ENCODE measurements at places on chromosomes 5 and 9. TPM values are rescaled to one million over a fixed set of nuclear protein-coding genes. Genes with fewer than 3 reads are reported as not detected.

IL5 gene
- total RNA-seq = 24.1 TPM

KCNIP1 gene
- total RNA-seq = not detected

HSD17B4 gene
- 69.7 TPM for total RNA-seq

PCDHA4 gene
- not detected for total RNA-seq

FAM81B gene
- not detected for total RNA-seq

DNA sequence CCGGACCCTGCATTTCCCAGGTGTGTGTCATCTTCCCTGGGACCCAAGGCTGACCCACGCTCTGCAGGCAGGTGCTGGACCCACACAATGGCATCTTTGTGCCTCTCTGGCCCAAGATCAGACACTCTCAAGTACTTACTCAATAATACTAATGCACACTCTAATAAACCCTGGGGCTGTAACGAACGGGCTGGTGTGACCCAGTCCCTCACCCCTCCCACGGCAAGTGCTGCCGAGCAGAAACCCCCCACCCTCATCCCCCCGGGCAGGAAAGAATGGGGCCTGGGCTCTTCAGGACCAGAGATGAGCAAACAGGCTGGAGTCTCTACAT lies 1.1 kb upstream of the OBP2B start:
- no peak for DNase-seq

GRCh38 chr9:15641291-15641690 lies 88.4 kb downstream of the CCDC171 start:
- DNase-seq = no peak

DNA sequence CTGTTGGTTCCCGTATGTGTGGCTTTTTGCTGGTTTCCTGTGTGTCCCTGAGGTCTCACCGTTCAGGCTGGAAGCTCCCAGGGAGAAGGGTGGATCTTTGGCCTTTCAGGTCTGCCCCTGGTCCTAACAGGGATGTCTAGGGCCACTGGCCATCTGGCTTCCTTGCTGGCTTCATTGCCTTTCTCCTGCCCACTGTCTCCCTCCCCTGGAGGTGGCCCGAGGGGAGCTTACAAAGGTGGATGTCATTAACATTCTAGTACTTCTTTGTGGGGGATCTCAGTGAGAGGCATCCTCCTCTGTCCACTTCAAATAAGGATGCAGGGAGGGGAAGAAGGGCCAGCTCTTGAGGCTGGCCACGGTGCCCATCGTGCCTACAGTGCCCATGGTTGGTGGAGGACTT lies 35.2 kb downstream of the HMCN2 start:
- DNase-seq = no peak

DNA sequence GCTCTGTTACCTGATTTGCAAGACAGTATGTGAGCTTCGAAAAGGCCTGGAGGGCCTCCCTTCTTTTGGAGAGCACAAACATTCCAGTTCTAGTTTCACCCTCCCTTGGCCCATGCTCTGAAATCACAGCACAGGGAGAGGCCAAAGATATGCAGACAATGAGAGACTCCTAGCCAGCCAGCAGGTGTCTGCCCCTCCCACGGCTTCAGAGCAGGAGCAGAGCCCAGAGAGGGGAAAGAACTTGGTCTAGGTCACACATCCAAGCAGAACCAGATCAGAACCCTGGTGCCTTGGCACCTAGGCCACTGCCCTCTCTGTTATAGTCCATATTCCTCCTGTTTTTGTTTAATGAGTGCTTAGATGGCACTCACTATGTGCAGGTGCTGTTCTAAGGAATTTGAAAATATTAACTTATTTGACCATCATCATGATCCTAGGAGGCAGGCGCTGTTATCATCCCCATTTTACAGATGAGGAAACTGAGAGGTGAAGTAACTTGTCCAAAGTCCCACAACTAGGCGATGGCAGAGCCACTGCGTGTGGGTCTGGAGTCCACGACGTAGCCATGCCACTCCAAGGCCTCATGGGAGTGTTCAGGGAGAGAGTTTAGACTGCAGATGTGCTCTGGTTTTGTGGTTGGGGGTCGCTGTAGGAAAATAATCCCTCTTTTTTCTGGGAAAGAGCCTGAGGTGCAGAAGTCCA lies 27.2 kb downstream of the TMOD1 start:
- no peak for DNase-seq

DNA sequence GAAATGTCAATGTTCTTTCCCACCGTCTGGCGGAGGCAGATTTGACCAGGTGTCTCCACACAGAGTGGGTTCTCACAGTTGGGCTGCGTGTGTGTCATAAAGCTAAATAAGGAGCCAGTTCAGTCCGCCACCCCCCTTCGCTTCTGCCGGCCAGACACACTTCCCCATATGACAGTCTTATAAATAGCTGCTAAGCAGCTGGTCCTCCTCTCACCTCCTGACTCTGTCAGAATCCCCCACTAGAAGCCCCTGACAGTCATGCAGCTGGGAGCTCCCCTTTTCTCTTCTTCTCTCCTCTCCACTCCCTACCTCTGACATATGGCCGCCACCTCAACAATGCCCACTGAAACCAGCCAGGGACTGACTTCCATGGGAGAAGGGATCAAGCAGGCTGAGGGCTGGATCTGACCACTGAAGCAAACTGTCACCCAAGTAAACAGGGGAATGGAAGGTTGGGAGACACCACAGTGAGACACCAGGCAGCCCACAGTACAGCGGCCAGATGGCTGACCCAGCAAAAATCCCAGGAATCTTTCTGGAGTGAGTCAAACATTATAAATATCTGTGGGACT lies 141.9 kb upstream of the EFNA5 start:
- no peak for DNase-seq

Measured in activated T-cell treated with anti-CD3 and anti-CD28 coated beads, Interleukin-2, amount 50 U/mL, for 4 hours (primary cell).